ENCODE measurements at places on chromosomes 5 and 9.

DNA sequence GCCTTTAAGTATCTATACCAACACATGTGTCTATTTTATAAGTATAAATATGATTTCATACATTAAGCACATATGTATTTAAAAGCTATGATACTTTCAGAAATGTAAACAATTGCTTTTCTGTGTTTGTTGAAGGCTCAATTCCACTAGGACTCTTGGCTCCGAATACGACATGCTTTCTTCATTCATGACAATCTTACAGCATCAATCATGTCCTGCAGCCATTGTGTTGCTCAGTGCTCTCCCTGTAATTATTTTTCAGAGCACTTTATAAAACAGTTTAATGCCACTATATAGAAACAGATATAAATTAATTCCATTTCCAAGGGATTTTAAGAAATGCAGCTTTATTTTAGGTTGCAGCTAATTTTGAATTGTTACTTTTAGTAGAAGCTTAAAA is 167.3 kb downstream of the TAF11L14 start:
- no peak for DNase-seq

GRCh38 chr9:82247318-82247717 is 258.7 kb downstream of the SPATA31D1 start:
- DNase-seq = no peak

DNA sequence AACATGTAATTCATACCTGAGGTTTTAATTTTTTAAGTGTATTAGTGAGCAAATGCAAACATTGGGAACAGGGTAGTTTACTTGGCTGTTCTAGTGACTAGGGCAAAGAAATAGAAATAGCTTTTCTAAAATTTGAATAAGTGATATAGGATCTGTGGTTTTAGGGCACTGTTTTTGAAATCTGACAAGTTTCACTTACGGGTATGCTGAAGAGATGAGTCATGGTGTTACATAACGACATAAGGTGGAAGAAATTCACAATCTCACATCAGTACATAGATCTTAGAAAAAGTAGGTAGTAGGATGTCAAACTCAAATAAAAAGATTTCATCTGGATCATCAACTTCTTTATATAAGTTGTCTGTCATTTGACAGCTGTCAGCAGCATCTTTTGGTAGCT is 772.3 kb downstream of the MAT2B start:
- no peak for DNase-seq

DNA sequence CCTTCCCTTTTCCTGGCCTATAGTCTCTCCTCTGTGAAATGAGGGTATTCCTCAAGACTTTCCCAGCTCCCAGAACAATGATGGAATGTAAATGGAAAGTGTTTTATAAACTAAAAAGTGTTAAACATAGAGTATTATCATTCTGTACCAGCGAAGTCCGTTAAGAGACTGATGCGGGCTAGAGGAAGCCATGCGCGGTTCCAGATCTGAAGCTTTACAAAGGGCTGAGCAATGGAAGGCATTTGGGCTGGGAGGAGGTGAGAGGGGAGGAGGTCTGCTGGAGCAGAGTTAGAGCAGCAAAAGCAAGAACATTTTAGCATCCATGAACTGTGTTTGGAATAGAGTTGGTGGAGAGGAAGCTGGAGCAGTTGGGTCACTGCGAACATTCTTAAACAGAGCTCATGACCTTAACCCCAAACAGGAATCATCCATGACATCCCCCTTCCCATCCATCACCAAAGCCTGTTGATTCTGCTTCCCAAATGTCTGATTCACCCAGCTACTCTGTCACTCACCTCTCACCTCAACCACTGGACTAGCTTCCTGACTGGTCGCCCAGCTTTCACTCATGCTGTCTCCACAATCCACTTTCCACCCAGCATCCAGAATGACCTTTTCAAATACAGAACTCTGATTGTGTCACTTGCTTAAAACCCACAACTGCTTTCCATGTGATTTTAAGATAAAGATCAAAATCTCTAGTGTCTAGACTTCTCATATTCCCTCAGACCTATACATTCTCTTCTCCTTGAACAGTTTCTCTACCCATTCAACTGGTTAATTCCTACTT is 37.1 kb downstream of the CDK5RAP2 start:
- no peak for DNase-seq

GRCh38 chr5:179245031-179245430 is 100.2 kb downstream of the ADAMTS2 start:
- no peak for DNase-seq

DNA sequence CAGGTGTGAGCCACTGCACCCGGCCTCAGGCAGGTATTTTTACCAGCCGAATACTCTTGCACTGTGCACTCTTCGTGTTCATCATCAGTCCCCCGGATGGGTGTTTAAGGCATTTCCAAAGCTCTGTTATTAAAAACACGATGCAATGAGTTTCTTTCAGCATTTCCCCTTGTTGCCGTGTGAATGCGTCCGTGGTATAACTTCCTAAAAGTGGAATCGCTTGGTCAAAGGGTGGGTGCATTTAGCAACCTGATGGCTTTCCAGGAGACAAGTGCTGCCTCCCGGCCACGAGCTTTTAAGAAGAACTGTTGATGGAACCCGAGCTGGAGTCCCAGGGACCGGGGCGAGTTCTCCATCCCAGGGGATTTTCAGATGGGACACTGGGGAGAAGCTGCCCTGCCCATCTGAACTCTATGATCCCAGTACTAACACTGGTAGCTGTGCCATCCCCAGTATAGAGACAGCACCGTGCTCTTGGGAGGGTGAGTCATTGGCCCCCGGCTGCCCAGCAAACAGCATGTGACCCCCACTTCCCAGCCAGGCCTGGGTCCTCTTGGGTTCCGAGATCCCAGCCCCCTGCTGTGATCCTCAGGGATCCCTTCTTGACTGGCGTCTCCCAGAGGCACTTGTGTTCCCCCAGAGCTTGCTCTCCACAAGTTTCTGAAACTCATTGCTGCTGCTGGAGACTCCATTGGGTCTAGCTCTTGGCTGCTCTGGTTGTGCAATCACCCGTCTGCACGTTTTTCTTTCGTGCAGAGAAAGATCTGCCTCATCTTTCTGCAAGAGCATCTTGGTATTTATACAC is 169.5 kb upstream of the IER5L start:
- DNase-seq = no peak

DNA sequence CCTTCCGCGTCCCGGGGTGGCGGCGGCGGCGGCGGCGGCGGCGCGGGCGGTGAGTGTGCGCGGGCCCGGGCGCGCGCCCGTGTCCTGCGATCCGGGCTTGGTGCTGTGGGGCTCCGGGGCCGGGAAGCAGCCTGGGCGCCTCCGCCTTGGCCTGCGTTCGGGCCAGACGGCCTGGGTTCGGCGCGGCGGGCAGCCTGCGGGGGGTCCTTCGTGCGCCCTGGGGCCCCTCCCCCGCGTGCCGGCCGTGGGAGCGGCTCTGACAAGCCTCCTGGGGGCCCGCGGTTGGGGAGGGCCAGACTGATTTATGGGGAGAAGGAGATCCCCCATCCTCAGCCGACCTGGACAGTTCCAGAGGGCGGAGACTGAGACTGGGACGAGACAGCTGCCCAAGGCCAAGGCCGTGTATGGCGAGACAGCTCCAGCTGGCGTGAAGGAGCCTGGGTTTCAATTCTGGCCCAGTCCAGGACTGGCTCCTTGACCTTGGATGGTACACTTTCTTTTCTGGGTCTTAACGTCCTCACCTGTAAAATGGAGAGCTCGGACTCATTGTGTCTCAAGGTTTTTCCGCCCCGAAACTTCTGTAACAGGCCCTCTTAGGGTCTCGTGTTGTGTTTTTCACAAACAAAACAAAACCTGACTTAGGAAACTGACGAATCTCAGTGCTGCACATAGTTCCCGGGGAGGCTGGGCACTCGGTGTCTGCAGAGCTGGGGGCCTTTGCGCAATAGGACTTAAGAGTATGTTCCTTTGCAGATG is 603 bp downstream of the TMEM268 start:
- DNase-seq = peak; percentile 43

DNA sequence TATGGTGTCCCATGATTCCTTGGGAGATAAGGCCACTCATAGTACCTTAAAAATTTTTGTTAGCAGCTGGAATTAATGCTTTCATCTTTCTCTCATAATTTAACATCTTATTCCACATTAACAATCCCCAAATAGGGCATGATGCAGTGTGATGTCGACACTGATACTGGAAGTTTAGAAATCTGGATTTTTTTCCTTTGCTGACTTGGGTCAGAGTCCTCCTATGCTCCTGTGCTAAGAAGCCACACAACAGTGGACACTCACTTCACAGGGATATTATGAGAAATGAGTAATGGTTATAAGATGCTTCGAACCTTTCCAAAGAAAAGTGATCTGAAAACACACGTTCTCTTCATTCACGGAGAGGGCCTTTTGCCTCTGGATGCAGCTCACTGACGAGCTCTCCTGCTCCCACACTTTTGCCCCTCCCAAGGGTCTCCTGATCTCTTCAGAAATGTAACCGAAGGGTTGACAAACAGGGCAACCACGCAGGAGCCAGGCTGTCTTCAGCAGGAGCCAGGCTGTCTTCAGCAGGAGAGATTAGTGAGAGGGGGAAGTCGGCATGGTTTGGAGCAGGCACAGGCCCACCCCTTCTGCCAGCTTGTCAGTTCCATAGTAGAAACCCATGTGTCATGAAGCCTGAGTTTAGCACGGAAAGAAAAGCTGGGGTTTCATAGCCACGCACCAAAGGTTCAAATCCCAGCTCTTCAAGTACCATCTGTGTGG is 247.8 kb downstream of the AOPEP start:
- no peak for DNase-seq

DNA sequence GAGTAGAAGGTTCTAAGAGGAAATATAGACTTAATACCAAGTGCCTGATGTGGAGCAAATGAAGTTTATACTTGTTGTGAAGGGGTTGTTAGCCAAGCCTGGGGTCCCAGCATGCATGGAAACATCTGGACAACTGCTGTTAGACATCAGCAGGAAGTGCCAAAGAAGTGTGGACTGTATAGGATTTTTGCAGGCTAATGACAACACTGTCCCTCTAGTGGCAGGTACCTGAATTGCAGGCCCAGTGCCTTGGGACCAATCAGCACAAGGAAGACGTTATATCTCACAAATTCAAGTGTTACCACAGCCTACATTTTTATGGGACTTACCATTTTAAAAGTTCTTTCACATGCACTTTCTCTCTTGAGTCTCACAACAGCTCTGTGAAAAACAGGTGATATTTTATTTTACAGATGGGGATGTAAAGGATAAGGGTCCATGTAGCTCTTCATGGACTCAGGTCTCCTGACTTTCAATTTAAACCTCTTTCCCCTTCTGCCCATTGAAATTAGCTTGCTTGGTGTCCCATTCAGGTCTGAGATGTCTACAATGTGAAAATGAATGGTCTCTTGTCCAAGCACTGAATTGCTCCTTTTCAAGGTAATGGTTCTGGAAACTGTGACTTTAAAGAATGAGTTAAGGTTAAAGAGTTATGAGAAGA is 89.0 kb upstream of the MAP1B start:
- DNase-seq = peak; percentile 78

DNA sequence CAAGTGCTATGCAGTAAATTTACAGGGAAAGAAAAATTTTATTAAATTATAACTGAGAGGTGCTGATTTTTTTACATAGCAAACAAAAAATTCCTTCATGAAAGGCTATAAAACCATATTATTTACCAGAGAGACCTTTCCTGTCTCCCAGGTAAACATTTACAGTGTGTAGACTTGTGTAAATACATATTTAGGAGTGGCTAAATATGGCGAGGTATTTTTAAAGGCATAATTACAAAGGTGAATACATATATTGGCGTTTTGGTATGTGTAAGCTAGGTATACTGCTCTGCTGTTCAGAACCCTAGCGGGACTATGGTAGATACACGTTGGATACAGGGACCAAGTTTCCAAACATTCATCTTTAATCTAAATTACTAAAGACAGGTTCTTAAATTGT is 170.6 kb upstream of the MEF2C start:
- no peak for DNase-seq

DNA sequence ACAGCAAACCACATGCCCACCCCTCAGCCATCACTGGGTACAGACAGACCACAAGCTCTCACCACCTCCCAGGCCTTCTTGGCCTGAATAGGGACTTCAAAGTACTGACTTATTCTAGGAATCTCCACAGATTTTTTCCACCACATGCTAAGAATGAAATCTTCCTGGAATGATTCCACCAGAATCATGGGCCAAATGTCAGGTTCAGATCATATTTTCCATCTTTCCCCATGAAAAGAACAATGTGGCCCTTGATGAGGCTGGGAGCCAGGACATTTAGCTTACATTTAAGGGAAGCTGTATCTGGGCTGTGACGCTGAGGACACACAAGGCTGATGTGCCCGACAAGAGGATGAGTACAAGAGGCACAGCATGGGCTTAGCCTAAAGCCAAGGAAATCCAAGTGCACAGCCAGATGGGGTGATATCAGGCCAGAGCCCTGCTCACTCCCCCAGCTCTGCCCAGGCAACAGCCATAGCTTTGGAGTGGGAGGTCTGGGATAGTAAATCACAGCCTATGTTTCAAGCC is 28.1 kb downstream of the ACSL6 start:
- DNase-seq = no peak

DNA sequence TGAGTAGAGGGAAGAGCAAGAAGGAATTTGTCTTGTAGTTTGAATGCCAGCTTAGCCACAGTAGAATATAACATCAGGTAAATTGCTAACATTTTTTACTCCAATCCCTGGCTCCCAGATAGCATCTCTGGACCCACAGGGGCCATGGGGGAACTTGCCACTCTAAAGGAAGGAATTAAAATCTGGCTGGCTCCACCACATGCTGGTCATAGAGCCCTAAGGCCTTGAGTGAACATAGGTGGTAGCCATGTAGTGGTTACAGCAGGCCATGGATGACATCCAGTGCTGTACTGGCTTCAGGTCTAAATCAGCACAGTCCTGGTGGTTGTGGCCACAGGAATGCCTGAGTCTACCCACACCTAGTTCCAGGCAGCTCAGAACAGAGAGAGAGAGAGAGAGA is 109.9 kb upstream of the RGMB start:
- no peak for DNase-seq

- DNase-seq = no peak
Measured at GRCh38 chr5:159705948-159706347, 210.3 kb upstream of the ADRA1B start.

DNA sequence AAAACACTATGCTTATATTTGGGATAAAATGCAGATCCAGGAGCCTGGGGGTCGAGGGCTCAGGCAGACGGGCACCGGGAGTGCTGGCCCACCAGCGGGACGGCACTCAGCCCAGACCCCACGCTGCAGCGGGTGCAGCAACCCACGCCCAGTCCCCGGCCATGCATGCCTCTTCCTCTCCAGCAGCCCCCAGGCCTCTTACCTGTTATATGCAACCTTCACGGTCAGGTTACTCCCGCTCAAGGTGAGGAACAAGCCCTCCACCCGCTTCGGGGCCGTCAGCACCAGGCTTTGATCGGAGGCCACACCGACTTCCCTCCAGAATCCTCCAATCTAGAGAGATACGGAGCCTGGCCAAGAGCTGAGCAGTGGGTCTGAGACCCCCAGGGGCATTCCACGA is 1.2 kb downstream of the LCN8 start:
- DNase-seq = no peak
